ENCODE measurements at places on chromosomes 12 and 14.

GRCh38 chr12:70964867-70965510 lies 44.5 kb upstream of the PTPRR start:
- peak; percentile 25 for DNase-seq

GRCh38 chr14:21768116-21768874 lies 94.7 kb upstream of the OR4E1 start:
- peak; percentile 1 for DNase-seq

DNA sequence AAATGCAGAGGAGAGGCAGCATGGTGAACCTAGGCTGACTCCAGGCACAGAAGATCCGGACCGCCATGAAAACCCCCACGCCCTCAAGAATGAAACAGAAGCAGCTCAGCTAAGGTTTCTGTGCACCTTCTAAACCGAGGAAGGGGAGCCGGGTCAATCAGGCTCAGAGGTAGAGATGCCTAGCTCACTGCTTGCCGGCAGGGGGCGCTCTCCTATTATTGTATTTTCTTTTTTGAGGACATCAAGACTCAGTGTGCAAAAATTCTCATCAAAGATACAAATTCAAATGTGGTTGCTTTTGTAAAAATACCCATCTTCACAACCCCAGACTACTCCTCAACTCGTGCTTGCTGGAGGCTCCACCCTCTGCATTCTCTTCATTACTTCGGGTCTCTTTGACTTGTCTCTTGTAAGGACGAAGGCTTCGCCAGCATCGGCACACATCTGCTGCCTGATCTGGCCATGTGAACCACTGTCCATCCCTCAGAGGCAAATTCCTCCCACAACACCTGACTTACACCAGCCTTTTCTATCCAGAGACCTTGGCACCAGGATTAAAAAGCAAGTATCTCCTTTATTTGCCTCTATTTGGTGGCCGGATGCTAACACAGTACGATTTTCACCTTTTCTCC lies 33.4 kb upstream of the RNASE3 start:
- DNase-seq = no peak

GRCh38 chr14:95614349-95614748 lies 71.9 kb upstream of the TCL1B start:
- DNase-seq = no peak

- no peak for DNase-seq
Observed at GRCh38 chr14:63795532-63795931, 57.3 kb upstream of the SYNE2 start.

- DNase-seq = no peak
Observed at GRCh38 chr14:42911642-42912041, 1305.0 kb downstream of the LRFN5 start.

DNA sequence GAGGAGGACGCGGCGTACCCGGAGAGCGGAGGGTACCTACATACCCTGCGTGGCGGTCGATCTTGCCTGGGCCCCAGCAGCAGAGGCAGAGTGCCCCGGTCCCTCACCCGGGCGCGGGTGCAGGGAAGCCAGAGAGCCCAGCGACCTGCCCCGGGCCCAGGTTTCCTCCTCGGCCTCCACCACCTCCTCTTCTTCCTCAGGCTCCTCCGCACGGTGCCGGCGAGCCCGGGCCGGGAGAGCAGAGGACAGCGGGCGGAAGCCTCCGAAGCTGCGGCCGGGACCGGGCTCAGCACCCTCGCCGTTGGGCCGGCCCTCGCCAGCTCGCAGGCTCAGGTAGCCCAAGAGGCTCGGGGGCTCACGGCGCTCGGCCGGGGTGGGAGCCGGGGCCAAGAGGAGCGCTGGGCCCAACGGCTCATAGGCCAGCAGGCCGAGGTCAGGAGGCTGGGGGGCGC lies 6.6 kb downstream of the ZNF219 start:
- DNase-seq = no peak

DNA sequence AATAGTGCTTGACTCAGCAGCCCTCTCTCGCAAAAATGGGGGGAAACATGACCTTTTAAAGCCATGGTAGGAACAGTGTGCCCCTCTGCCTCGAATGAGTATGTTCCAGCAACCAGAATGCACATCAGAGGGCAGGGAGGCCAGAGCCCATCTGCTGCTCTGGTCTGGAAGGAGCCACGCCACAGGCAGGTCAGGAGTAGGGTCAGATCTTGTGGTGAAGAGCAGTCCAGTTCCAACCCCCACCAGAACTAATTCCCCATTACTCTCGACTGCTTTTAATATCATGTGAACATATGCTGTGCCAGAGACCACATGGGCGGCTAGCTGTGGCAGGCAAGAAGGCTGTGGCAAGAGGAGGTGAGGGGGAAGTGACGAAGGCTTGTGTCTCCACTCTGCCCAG lies 34.6 kb upstream of the TMX1 start:
- no peak for DNase-seq
